ENCODE measurements at places on chromosomes 1 and 21.

DNA sequence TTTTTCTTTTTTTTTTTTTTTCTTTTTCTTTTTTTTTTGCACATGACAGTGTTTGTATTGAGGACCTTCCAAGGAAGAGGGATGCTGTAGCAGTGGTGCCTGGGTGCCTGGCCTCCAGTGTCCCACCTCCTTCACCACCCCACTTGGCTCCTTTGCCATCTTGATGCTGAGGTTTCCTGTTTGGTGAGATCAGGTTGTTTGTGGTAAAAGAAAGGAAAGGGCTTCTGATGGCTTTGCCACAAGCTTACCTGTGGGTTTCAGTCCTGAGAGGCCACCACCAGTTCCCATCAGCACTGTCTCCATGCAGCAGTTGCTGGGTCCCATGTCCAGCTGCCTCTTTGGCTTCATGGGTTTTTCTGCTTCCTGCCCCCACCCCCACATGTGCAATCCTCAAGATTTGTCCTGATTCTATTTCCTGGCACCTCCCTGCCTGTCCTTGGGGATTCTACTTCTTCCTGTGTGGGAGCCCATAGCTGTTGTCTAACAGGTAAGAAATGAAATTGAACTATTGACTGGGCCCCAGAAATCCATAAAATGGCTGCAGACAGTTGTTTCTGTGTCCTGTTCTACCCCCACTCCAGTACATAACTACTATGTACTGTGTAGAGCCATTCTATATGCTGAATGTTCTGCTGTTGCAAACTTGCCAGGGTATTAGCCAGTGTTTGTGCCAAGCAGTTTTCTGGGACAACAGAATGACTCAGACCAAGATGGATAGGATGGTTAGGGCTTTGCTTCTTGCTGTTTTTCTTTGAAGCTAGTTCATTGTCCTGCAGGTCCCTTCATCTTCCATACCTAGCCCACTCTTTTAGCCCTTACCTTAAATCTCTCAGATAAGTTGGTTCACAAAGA, 4.2 kb upstream of the CCDC28B start:
- DNase-seq = no peak

DNA sequence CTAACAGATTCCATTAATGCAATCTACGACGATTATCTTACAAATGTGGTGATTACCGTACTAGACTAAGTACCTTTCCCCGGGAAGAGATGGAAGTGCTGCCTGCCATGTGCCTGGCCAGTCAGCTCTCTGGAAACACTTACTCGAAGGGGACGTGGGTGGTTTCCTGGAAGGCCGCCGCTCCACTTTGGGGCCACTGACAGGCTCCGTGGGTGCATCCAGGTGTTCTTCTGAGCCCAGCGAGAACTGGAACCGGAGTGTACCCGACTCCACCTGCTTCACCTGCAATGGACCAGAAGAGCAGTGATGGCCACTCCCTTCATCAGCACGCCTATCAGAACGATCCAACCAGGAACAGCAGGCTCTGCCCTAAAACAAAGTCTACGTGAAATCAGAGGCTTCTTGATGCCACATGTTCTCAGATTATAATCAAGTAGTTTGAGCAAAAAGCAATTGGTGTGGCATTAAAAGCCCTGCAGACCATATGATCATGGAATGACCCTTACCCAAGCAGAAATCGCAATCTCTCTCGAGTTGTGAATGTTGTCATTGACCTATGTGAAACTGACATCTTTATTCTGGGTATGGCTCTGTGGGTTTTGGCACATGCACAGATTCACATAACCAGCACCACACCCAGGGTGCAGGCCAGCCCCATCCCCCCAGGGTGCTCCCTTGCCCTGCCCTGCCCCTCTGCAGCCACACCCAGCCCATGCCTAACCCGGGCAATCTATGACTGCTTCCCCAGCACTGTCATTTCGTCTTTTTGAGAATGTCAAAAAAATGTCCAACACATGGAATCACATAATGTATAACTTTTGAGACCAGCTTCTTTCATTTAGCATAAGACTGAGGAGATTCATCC, 64.5 kb downstream of the NPHP4 start:
- DNase-seq = no peak

- DNase-seq = no peak
Observed at GRCh38 chr21:35818597-35818996, 241.7 kb downstream of the SETD4 start.

- DNase-seq = peak; percentile 76
Observed at GRCh38 chr21:35697321-35697808, 363.0 kb downstream of the SETD4 start.

GRCh38 chr1:62774971-62775595, 8.8 kb upstream of the ATG4C start:
- DNase-seq = no peak

Measured in globus pallidus (tissue), 1 donor.